ENCODE measurements at places on chromosomes 5 and 9. TPM values are rescaled to one million over a fixed set of nuclear protein-coding genes. Genes with fewer than 3 reads are reported as not detected.

- DNase-seq = no peak
These were observed 27.1 kb downstream of the KCNMB1 start for GRCh38 chr5:170362102-170362501.

GRCh38 chr5:31908396-31908795, 265.7 kb downstream of the GOLPH3 start:
- no peak for DNase-seq

The SIGMAR1 gene
- total RNA-seq = 80.3 TPM

- no peak for DNase-seq
These were observed 15.6 kb downstream of the PITX1 start for GRCh38 chr5:135018457-135018856.

DNA sequence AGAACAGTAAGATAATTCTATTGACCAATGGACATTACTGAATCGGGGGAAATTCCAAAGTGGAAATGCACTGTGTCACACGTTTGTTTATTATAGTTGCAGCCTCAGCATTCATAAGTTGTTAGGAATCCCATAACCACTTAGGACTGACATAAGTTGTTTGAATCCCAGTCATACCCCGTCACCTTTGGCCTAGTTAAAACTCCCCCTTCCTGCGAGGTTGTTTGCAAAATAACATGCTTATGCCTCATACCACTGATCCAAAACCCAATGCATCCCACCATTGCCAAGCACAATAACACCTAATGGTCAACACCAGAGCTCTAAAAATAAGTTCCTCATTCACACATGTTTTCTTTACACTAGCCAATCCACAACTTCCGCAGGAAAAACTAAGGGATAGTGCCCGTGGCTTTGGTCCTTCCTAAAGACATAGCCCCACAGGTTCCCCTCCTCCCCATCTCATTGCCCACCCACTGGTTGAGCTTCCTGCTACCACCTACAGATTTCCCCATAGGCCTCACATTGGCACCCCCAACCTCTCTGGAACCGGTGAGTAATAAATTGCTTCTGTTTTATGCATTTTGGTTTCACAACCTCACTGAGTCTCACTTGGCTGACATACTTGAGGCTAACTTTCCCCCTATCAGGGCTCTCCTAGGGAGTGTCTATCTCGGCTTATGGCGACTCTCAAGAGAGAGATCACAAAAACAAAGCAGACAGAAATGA, 42.3 kb upstream of the MUSK start:
- DNase-seq = no peak

GRCh38 chr5:95989283-95990048, 27.8 kb upstream of the ELL2 start:
- DNase-seq = no peak
